ENCODE measurements at places on chromosomes 3 and 15.

DNA sequence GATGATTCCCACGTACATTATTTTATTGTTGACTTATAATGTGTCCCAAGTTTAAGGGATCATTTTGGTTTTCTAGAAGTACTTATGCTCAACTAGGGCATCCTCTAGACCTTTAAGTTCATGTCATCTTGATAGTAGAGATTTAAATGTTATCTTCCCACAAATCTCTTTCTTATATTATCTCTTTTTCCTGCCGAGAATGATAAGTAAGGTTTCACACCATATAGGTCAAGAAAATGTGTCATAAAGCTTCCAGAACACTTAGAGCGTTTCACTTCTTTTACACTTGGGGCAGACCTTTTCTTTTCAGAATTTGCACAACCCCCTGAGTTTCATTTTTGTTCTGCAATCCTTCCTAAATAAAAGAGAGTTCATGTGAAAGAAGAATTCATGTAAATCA lies 142.0 kb upstream of the CBLB start:
- DNase-seq: no peak

DNA sequence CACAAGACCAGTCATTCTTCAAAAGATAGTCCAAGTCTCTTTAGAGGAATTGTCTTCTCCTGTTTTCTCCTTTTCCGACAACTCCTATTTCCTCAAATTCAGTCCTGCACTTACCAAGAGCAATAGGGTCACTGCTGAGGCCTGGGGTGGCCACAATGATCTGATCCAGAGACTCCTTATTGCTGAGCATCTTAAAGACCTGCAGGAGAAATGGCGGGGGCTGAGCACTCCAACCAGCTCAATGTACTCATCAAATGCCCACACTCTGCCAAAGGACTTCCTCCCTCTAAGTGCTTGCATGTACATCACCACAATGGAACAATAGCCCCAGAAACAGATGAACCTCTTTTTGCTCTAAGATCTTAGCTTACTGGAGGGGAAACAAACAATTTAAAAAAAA lies 9.6 kb downstream of the UBL7 start:
- DNase-seq: no peak

GRCh38 chr3:18258492-18258891 lies 166.6 kb downstream of the SATB1 start:
- DNase-seq: no peak

DNA sequence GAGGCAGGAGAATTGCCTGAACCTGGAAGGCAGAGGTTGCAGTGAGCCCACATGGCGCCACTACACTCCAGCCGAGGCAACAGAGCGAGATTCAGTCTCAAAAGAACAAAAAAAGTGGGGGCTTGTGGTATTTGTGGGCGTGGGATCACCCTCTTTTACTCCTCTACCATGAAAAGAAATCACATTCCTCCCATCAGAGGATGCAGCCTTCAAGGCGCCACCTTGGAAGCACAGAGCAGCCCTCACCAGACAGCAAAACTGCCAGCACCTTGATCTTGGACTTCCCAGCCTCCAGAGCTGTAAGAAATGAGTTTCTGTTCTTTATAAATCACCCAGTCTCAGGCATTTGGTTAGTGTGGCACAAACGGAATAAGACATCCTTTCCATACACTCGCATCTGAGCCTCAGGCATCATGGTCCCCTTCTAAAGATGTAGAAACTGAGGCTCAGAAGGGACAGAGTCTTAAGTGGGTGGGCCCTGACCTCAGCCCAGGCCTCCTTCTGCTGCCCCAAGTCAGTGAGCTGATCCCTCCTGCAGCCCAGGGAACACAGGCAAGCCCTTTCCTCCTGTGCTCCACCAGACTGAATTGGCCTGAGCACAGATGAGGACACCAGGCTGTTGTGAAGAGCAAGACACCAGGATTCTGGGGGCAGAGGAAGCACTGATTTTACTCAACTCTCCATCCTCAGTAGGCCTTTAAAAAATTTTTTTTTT lies 201.7 kb upstream of the LINGO1 start:
- no peak for DNase-seq

DNA sequence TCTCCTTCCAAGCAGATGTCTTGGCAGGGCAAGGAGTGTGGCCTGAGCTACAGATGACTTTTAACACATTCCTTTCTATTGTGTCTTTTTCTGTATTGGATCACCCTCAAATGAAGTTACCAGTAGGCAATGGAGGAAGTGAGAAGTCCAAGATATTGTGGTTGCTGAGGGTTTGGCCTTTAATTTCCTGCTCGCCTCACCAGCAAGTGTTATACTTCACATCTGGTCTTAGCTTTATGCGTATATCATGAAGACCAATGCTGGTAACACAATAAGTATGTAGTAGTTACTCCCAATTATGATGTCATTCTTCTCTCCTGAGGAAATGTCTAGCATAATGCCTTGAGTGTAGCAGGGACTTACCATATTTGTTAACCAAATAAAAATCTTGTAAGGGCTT lies 179.9 kb downstream of the ZIC1 start:
- no peak for DNase-seq

GRCh38 chr15:62391641-62392262 lies 226.7 kb upstream of the C2CD4B start:
- no peak for DNase-seq

- peak; percentile 9 for DNase-seq
Measured at GRCh38 chr3:85270488-85270887, 311.7 kb downstream of the CADM2 start.

GRCh38 chr3:147816752-147817151 lies 407.6 kb downstream of the ZIC1 start:
- peak; percentile 76 for DNase-seq

DNA sequence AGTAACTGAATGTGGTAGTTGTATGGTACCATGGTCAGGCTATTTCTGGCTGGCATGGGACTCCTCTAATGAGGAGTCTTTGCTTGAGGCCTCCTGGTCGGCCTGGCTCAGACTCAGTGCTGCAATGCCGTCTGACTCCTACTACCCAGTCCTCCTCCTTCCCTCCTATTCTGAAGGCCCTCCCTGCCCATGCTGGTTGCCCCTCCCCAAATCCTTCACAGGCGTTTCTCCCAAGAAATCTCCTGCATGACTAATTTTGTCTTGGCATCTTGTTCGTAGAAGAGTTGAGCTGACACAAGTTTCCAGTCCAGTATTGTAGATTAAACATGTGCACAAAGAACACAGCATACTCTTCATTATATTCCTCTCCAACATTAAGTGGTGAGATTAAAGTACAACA lies 115.5 kb downstream of the NFKBIZ start:
- no peak for DNase-seq
